Hepatocyte (in vitro differentiated cells): ENCODE measurements at places on chromosomes 1 and 21. TPM values are rescaled to one million over a fixed set of nuclear protein-coding genes. Genes with fewer than 3 reads are reported as not detected.
A peak's percentile ranks its signal among the peaks of the same experiment; 100 is the strongest.

DNA sequence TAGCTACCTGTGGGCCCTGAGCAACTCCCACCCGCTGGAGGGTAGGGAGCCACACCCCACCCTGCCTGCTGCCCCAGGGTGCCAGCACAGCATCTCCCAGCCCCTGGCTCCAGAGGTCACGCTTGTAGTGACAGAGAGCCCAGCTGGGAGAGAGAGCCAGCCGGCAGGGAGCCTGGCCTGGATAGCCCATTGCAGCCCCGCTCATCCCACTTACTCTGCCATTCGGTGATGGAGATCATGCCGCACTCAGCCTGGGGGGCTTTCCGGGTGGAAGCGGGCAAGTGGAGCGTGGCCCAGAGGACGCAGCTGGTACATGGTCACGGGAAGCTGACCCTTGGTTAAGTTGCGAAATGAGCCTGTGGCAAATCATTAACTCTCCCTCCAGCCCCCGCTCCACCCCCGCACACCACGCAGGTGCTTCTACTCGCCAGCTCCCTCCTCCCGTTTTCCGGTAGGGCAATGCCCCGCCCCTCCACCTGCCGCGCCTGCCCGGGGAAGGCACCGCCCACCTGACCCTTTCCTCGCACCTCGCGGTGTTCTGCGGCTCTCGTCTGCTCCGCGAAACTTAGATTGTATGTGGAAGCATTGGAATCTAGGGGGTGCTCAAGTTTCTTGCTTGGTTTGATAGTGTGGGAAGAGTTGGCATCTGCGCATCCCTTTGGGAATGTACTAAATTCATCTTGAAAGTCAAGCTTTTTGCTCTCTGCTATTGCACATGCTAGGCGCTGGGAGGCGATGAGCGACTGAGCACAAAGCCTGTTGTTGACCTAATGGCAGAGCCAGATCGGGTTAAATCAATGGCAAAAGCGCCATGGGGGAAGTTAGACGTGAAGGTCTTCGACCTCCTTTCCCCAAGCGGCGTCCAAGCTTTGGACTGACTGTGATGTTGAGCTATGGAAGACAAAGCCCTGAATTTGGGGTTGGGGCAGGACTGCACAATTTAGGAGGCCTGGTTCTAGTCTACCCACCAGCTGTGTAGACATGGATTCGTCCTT, at the start of gene GOLT1A:
Gene GOLT1A, minus strand, starts transcription at position 321 of the 995 bp plus-strand sequence. Its CDS starts 82 bp downstream, at position 239.
- no peaks in the 10 kb centered on the region for H3K27me3 ChIP-seq
- H3K36me3 ChIP-seq = no peaks in the 10 kb centered on the region
- H3K4me3 ChIP-seq = peak within 1 kb of the TSS; percentile 32
- peak; percentile 92 for DNase-seq

The NPPB gene
- total RNA-seq = 1.6 and 3.9 TPM in 2 replicates

The AADACL4 gene
- total RNA-seq = 0.20 TPM in 1 of 2 replicates, not detected in the other

The SHISA4 gene
- 9.6 and 10.2 TPM in 2 replicates for total RNA-seq

- no peak for DNase-seq
- no peaks in the 10 kb centered on the region for H3K36me3 ChIP-seq
- no peak overlapping the region for H3K27ac ChIP-seq
- no peak overlapping the region for H3K4me3 ChIP-seq
- no peaks in the 10 kb centered on the region for H3K27me3 ChIP-seq
Observed at GRCh38 chr1:171758011-171758410, 16.1 kb upstream of the VAMP4 start.

GRCh38 chr1:24021403-24022266, 41.5 kb upstream of the SRSF10 start:
- H3K36me3 ChIP-seq = no peaks in the 10 kb centered on the region
- H3K27ac ChIP-seq = peak overlapping the region; percentile 95
- DNase-seq = peak; percentile 36
- no peak overlapping the region for H3K4me3 ChIP-seq

GRCh38 chr1:153534226-153534924, 1.4 kb downstream of the S100A6 start:
- H3K36me3 ChIP-seq = no peaks in the 10 kb centered on the region
- no peaks in the 10 kb centered on the region for H3K27me3 ChIP-seq
- peaks cover 43% of the 10 kb centered on the region for H3K4me1 ChIP-seq
- no peak overlapping the region for H3K4me3 ChIP-seq
- no peak for DNase-seq

DNA sequence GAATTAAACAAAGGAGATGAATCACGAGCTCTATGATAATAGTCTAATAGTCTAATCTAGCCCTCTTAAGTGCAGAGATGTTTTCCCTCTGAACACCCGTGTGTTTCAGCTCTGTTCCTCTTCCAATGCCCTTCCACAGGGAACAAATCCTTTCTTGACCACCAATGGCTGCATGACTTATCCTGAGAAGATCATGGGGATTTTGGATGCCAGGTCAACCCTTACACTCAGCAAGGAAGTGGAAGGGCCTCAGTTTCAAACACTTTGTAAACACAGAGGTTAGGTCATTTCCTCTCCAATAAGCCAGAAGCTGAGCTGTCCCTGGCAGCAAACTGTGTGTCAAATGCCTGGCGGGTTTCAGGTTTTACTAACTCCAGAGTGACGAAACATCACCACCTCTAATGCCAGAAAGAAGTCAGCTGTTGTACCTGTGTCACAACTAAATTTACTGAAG, 200.0 kb downstream of the GABPA start:
- H3K27me3 ChIP-seq = no peaks in the 10 kb centered on the region
- peak; percentile 27 for DNase-seq
- peaks cover 7% of the 10 kb centered on the region for H3K4me1 ChIP-seq
- peak overlapping the region; percentile 50 for H3K27ac ChIP-seq

The GNG12 gene
- total RNA-seq = 97.0 and 108 TPM in 2 replicates

GRCh38 chr1:248850124-248850523, 8.8 kb downstream of the ZNF692 start:
- DNase-seq = no peak
- H3K27me3 ChIP-seq = no peaks in the 10 kb centered on the region
- H3K36me3 ChIP-seq = no peaks in the 10 kb centered on the region
- no peak overlapping the region for H3K4me3 ChIP-seq
- H3K4me1 ChIP-seq = no peaks in the 10 kb centered on the region
